ENCODE measurements at places on chromosomes 7 and 10.

DNA sequence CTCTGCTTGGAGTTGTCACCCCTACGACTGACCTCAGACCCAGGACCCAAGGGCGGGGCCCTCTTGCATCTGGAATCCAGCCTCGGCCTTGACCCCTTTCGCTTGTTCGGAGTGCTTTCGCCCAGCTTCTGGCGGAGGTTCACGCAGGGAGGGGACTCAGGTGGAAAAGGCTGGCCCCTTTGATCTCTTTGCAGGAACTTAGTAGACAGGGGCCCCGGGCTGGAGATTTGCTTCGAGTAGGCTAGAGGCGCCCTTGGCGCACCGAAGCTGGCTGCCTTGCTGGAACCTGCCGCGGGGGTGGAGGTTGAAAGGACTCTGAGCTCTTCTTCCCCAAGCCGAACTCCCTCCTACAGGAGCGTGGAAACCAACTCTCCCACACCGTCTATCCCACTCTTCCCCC, 255.1 kb downstream of the OTUD1 start:
- no peak for DNase-seq

DNA sequence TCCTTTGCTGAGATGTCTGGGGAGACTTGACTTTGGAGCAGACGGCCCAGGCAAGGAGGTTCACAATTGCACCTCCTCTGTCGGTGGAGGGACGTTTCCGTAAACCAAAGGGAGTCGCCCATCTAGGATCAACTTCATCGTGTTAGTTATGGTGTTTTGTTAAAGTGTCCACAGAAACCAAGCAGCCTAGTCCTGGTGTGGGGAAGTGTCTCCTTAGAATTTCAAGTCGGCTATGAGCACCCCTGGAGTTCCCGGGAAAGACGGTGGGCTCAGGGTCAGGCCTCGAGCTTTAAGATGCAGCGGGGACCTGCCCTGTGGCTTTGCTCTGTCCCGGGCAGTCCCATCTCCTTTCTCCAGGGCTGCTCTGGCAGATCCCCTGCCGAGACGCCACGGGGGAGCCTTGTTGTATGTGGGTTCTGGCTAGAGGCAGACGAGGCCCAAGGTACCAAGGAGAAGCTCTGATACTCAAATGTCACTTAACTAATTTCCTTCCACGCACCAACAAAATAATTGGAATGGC, 319.2 kb downstream of the ADARB2 start:
- no peak for DNase-seq

DNA sequence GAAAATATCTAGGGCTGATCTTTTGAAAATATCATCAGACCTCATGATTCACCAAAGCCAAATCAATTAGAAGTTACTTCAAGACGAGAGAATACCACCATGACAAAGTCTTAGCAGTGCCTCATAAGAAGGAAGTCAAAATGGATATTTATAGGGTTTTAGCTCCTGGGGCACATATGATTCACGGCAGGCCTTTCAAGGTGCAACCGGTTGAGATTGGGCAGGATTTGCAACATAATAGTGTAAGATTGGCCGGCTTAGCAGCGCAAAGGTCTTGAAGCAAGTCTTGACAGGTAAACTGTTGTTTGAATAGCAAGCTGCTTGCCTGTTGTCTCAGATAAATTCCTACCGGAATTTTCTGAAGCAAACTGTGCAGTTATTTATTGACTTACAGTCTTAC, 17.5 kb downstream of the ADRB1 start:
- no peak for DNase-seq

- DNase-seq: no peak
Observed at GRCh38 chr7:46226860-46227259, 305.8 kb upstream of the IGFBP3 start.

DNA sequence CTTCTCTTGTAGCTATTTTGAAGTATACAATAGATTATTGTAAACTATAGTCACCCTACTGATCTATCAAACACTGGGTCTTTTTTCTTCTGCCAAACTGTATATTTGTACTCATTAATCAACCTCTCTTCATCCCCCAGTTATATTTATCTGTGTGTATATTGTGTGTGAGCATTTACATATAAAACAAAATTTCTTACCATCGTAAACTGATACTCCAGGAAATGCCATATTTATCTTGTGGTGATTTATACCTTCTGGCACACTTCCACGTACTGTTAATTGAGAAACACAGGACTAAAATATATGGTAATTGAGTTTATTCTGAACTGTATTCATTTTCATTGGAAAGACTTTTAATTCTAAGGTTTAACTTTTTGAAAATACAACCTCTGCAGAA, 18.9 kb downstream of the ANLN start:
- no peak for DNase-seq

All from erythroblast (primary cell).